ENCODE measurements at places on chromosomes 16 and 17. TPM values are rescaled to one million over a fixed set of nuclear protein-coding genes. Genes with fewer than 3 reads are reported as not detected.
A peak's percentile ranks its signal among the peaks of the same experiment; 100 is the strongest.

DNA sequence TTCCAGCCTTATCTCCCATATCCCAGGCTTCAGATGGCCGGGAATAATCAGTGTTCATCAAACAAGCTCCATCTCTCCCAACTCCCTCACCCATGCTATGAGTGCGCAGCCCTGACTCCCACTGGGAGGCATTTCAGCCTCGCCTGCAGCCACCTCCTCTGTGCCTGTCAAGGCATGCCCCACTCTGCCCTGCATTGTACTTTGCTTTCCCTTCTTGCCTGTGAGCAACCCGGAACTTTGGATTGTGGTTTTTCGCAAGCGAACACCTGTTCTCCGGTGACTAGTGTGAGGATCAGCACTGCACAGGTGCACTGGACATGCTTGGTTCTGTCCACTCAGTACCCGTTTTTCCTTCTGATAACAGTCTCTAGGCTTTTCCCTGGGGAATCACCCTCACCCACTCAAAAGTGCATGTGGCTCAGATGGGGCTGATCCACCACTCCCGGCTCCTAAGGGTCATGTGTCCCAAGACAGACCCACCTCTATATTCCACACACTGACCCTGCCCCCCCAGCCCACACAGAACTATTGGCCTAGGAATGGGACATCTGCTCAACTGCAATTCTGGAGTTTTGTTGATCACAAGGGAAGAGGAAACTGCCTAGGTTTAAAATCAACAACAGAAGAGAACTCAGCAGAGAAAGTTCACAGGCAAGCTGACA lies 9.1 kb downstream of the CHST6 start:
- peak; percentile 88 for DNase-seq

Gene PRAC1
- not detected for total RNA-seq

Gene CDC42EP4
- total RNA-seq: 24.1 TPM

Gene SLC16A6
- total RNA-seq: 0.17 TPM

- DNase-seq: no peak
Observed at GRCh38 chr17:82888583-82889495, 49.0 kb upstream of the ZNF750 start.

Gene HOXB6
- total RNA-seq: 24.9 TPM

DNA sequence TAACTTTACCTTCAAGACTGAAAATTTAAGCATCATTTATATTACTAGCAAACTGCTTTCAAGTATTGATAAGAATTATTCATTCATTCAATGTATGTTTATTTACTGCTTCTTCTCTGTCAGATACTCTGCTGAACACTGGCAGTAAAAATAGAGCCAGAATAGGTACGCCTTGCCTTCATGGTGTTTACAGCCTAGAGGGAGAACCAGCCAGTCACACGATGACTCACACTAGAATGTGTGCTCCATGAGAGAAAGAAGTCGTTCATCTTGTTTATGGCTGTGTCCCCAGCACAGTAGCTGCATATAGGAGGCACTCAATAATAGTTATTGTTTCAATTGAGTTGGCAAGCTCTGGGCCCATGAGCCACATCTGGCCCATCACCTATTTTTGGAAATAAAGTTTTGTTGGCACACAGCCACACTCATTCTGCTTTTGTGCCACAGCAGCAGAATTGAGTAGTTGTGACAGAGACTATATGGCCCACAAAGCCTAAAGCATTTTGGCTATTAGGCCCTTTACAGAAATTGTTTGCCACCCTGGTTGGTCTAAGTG lies 84.2 kb downstream of the TMC6 start:
- no peak for DNase-seq

GRCh38 chr17:19260958-19261357 lies 23.8 kb downstream of the EPN2 start:
- peak; percentile 25 for DNase-seq

- DNase-seq: no peak
Observed at GRCh38 chr17:9331279-9332131, 244.1 kb downstream of the STX8 start.

Gene NSRP1
- 10.9 TPM for total RNA-seq

- no peak for DNase-seq
Observed at GRCh38 chr16:30526137-30526822, at the start of gene ZNF768. ZNF768 (minus strand) TSS chr16:30526566; CDS start chr16:30526413, 153 bp downstream.

- DNase-seq: no peak
Observed at GRCh38 chr17:79466562-79467350, 144.1 kb downstream of the RBFOX3 start.

DNA sequence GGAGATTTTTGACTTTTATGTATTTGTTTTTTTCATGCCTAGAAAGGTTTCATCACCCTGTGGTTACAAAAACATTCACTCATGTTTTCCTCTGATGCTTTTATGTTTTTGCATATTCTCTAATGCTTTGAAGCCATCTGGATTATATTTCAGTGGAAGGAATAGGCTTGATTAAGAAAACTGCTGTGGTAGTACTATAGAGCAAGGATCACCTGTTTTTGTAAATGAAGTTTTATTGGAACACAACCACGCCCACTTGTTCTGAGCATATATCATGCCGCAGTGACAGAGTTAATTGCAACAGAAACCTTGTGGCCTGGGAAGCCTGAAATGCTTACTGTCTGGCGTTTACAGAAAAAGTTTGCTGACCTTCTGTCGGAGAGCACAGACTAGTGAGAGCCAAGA lies 11.5 kb downstream of the COX10 start:
- peak; percentile 26 for DNase-seq

Gene HOXB7
- total RNA-seq: 37.3 TPM

GRCh38 chr17:60652454-60653247 lies 25.0 kb upstream of the BCAS3 start:
- no peak for DNase-seq

Gene ACSF3
- 18.9 TPM for total RNA-seq

GRCh38 chr17:28570716-28571360 lies 486 bp downstream of the PIGS start:
- no peak for DNase-seq

GRCh38 chr17:73785496-73785895 lies 141.3 kb upstream of the SDK2 start:
- DNase-seq: no peak

- DNase-seq: no peak
Observed at GRCh38 chr17:35183332-35183731, 10.9 kb downstream of the SLC35G3 start.

GRCh38 chr16:56709443-56710040 lies 20.4 kb upstream of the NUP93 start:
- no peak for DNase-seq

GRCh38 chr17:17098551-17099179 lies 56.4 kb downstream of the MPRIP start:
- no peak for DNase-seq

GRCh38 chr17:5325851-5326250 lies 43.8 kb downstream of the RABEP1 start:
- DNase-seq: no peak

DNA sequence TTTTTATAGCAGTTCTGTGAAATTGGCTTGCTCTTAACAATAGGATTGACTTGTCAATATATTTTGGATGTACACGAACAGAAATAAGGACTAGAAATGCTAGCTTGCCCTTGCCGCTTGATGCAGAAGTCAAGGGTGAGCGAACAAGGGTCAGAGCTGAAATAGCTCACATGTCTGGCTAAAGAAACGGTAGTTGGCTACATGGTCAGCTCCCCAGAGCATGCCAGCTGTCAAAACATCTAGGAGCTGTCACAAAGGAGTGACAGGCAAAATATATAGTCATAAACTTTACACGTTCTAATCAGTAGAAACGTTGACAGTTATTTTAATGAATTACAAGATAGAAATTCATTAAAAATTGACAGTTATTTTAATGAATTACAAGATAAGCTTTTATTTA lies 2.9 kb upstream of the MEIOB start:
- DNase-seq: peak; percentile 9

DNA sequence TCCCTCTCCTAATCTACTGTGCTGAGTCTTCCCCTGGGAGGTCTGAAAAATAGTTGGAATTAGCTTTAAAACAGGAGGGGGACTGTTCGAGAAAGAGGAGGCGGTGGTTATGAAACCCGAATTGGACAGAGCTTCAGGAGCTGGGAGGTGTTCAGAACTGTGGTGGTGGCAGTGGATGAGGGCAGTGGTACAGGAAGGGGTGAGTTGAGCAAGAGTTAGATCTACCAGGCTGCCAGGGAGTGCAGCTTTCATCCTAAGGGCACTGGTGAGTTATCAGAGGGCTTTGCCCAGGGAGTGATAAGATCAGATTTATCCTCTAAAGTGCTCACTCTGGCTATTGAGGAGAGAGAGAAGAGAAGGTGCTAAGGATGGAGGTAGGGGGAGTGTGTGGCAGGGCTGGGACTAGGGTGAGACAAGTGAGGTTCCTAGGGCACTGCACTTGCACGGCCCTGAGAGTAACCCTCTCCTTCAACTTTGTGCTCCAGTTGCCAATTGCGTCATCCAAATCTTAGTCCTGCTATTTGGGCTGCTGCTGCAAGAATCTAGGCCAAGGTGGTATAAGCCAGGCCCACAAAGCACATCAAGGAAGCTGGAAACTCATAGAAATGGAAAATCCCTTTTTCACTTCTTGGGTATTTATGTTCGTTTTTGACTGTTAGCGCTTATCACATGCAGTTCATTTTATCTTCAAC lies 540.3 kb downstream of the XYLT1 start:
- no peak for DNase-seq

DNA sequence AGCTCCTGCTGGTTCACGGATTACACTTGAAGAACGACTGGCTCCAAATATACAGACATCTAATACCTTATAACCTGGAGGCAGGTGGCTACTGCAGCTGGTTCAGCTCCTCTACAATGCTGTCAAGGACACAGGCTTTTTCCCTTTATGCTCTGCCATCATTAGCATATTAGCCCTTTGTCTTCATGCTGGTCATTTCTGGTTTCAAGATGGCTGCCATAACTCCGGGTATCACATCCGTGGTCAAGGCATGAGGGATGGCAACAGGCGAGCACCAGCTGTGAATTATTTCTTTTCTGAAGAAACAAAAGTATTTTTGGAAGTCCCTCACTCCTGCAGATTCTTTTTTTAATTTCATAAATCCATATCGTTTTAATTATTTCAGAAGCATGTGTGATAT lies 124.3 kb upstream of the MED13 start:
- no peak for DNase-seq

GRCh38 chr17:64125937-64126336 lies 4.0 kb downstream of the ERN1 start:
- DNase-seq: no peak

DNA sequence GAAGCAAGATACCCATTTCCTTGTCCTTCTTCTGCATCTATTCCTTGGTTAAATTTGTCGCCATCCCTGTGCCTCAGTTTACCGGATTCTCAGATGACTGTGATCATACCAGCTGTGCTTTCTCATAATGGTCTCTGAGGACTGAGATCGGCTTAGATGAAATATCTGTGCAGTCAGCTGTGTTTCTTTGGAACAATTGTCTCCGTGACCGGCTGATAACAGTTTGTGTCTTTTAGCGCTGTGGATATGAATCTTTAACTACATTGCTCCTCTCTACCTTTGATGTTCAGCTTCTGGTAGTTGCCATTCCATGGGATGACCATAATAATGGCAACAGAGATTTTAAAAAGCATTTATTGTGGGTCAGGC lies 473 bp downstream of the FTO start:
- DNase-seq: peak; percentile 24

All from LHCN-M2 (cell line).